ENCODE measurements at places on chromosomes 2 and 18. TPM values are rescaled to one million over a fixed set of nuclear protein-coding genes. Genes with fewer than 3 reads are reported as not detected.

The GULP1 gene
- 26.3 TPM for total RNA-seq

- H3K27me3 ChIP-seq, result peaks cover 3% of the 10 kb centered on the region
- H3K27ac ChIP-seq, result no peak overlapping the region
Observed at GRCh38 chr2:17599617-17600016, 59.1 kb downstream of the VSNL1 start.

DNA sequence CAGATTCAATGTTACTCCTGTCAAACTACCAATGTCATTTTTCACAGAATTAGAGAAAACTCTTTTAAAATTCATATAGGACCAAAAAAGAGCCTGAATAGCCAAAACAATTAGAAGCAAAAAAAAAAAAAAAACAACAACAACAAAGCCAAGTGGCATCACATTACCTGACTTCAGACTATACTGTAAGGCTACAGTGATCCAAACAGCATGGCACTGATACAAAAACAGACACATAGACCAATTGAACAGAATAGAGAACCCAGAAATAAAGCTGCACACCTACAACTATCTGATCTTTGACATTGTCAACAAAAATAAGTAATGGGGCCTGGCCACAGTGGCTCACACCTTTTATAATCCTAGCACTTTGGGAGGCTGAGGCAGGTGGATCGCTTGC, 53.2 kb downstream of the TAF4B start:
- no peaks in the 10 kb centered on the region for H3K4me1 ChIP-seq
- DNase-seq, result no peak
- H3K27me3 ChIP-seq, result no peaks in the 10 kb centered on the region
- peaks cover 26% of the 10 kb centered on the region for H3K36me3 ChIP-seq

The PUM2 gene
- 98.5 TPM for total RNA-seq

- H3K4me1 ChIP-seq, result peaks cover 22% of the 10 kb centered on the region
- no peaks in the 10 kb centered on the region for H3K27me3 ChIP-seq
- no peak overlapping the region for H3K4me3 ChIP-seq
- H3K36me3 ChIP-seq, result peaks cover 40% of the 10 kb centered on the region
Observed at GRCh38 chr2:69177063-69177771, 164.2 kb downstream of the ANTXR1 start.

DNA sequence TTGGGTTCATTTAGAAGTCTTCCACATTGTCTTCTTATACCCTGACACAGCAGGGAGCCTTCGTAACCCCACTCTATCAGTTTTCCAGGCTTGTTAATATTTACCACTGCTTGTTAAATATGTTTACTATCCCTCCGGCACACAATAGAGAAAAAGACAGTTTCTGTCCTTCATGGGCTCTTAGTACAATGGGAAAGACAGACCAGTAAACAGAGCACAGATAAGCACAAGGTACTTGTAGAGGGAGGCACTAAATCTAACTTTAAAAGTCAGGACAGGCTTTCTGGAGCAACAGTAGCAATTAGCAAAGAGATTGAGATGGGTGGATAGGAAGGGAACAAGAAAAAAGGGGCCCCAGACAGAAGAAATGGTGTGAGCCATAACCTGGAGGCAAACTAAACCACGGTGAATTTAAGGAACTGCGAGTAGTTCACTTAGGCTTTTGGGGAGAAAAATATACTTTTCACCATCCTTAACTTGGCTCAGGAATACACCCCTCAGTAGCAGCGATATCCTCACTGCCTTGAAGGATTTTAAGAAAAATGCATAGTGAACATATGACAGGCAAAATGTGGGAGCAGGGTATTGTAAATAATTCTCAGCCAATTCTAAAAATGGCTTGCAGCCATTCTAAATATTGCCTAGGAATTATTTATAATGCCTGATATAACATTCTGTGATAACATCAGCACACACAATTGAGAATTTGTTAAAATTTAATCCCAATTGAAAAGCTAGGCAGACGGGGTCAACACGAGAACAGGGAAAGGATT, 383.7 kb downstream of the CDH2 start:
- no peaks in the 10 kb centered on the region for H3K36me3 ChIP-seq
- no peak for DNase-seq
- H3K4me3 ChIP-seq, result no peak overlapping the region

The QPCT gene
- total RNA-seq, result 15.8 TPM

The HOXD4 gene
- 37.0 TPM for total RNA-seq

Measured in type B pancreatic cell (in vitro differentiated cells).